ENCODE measurements at places on chromosomes 6 and 20.

DNA sequence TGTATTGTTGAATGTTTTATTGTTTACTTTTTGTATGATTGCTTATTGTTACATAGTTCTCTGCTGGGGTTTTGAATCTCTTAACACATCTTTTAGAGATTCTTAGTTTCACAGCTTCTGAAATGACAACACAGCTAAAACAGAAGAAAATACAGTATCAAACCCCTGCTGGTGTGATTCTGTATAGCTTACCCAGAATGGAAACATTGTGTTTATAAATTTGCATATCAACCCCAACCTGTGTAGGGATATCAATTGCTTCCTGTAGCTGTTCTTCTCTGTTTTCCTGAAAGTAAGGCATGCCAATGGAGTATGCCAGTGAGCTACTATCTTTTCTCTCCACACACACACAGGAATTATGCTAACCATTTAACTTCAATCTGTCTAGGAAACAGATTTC is 64.3 kb upstream of the ID4 start:
- DNase-seq, result no peak

DNA sequence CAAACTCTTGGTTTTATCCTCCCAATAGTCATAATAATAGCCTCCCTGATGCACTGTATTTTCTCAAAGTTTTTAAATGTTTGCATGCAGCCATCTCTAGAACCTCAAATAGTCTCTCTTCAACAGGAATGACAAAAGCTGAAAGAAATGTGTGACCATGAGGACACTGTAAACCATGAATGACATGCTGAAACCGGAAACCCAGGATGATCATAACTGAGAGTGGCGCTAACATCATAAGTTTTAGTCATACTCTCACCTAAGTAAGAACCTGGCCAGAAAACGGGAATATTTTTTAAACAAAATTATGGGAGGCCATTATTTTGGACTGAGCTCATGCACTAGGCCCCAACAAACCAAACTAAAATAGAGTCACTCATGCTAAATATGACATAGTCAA is 278.4 kb upstream of the STXBP5 start:
- DNase-seq, result no peak

DNA sequence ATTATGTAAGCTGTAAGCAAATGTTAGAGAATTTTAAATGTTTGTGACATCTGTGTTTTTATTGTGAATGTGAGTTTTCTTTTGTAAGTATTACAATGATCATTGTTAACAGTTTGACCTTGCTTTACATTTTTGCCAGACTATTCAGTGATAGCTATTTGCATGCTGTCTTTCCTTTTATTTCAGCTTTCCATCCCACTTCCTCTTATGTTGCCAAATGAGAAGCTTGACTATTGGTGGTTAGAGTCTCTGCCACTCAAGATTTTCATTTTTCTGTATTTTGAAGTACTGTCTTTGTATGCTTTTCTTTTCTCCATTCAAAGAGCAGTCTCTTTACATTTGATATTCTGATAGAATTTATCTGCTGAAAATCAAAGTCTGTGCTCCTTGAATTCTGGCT is 104.1 kb downstream of the PRIM2 start:
- DNase-seq, result no peak

DNA sequence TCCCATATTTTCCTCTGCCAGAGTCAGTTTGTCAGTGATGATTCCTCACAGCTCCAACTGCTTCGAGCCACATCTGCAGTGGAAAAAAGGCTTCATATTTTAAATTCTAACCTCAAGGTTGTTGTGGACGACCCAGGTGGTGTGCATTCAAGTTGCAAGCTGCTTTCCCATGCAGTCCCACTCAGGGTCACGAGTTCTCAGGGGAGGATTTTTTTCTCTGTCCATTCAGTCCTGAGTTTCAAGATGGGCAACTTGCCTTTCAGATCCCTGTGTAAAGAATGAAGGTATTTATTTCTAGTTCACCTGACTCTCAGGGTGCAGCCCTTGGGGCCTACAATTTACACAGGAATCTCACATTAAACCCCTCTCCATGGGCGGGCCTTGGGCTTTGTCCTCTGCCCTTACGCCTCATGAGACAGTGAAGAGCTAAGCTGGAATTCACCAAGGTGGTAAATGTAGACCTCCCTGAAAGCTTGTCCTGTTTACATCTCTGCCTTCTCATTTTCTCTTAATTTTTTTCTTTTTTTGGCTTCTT is 65.9 kb downstream of the TPD52L1 start:
- DNase-seq, result no peak

- no peak for DNase-seq
Observed at GRCh38 chr20:35478804-35479472, 23.5 kb downstream of the CEP250 start.

- DNase-seq, result no peak
Observed at GRCh38 chr6:100796049-100796823, 84.9 kb downstream of the ASCC3 start.

- peak; percentile 7 for DNase-seq
Observed at GRCh38 chr20:25269833-25270170, 21.9 kb downstream of the PYGB start.

DNA sequence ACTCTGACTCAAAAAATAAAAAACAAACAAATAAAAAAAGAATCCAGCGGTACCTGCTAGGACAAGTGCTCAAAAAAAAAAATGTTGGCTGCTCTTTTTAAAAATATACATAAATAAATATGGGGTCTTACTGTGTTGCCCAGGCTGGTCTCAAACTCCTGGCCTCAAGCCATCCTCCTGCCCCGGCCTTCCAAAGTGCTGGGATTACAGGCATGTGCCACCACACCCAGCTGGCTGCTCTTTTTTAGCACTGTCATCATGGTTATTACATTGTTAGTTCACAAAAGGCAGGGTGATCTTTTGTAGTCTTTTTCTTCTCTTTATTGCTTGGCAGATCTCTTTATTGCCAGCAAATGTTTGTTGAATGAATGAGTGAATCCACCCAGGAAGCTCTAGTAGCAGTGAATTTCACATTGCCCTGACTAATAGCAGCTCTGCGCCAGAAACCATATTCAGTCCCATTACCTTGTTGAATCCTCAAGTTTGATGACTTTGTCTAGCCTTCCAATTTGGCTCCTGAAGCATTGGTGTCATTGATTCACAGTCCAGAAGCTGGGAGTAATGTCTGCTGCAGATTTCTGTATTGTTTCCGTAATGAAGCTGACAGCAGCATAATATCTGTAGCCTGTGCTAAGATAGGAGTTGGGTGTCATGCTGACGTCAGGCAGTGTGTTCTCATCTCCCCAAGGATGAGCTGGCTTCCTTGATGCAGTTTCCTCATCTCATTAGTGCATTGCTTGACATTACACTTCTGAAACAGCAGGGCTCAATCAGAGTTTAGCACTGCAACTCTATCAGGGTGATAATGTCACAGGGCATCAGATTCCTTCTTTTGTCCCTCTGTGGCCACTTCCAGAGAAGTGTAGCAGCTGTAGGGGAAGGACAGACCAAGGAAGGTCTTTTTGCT is 84.9 kb upstream of the TGM3 start:
- no peak for DNase-seq

DNA sequence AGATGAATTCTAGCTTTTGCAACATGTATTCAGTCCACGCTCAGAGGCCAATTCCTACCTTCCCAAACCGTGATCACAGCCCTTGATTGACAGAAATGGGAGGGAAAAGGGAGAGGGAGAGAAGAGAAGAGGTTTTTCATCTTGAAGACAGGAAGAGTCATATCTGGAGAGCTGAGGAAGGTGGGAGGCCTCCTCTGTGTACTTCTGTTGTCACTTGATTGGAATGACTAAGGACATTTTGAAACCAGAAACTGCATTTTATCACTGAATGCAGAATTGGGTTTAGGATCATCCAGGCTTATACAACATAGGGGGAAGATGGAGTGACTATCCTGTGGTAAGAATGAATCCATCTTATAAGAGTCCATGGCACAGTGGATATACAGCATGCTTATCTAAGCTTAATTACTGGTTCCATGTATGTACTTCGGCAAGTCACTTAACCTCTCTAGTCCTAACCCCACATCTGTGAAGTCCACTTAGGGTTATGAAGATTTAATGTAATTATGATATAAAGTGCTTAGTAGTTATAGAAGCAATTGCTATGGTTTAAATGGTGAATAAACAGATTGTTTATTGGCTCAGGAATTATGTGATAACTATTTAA is 144.0 kb downstream of the BCKDHB start:
- no peak for DNase-seq

DNA sequence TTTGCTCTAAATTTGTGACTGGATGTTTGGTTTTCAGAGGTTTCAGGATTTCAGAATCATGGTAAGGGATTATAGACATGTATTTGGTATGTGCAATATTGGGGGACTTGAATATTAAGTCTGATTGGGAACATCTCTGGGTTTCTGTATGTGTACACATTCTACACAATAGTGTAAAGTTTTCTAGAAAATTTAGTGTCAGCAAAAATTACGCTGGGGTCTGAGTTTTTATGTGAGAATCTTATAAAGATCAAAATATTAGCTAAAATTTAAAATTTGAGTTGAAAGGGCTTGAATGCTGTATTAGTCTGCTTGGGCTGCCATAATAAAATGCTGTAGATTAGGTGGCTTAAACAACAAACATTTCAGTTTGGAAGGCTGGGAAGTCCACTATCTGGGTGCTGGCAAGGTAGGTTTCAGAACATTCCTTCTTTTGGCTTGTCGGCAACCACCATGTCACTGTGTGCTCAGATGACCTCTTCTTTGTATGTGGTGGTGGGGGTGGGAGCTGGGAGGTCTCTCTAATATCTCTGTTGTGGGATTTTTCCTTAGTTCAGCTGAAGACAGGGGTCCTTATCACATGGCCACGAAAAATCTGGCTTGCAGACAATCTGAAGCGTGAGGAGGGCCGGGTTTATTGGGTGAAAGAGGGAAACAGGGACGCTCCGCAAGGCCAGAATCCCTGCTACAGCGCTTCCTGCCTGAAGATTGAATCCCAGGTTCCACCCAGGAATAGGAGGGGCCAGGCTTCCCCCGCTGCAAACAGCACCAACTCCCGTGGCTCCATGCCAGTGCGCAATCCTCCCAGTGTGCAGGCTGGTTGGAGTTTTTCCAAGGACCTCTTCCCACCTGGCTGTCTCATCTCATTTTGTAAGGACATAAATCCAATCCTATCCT is 299.7 kb downstream of the PLCB1 start:
- peak; percentile 91 for DNase-seq

GRCh38 chr6:32215617-32216016 is 8.2 kb downstream of the NOTCH4 start:
- no peak for DNase-seq

- no peak for DNase-seq
Observed at GRCh38 chr6:57048577-57048976, 2.1 kb downstream of the KIAA1586 start.

GRCh38 chr20:50335866-50336265 is 145.2 kb downstream of the CEBPB start:
- no peak for DNase-seq

DNA sequence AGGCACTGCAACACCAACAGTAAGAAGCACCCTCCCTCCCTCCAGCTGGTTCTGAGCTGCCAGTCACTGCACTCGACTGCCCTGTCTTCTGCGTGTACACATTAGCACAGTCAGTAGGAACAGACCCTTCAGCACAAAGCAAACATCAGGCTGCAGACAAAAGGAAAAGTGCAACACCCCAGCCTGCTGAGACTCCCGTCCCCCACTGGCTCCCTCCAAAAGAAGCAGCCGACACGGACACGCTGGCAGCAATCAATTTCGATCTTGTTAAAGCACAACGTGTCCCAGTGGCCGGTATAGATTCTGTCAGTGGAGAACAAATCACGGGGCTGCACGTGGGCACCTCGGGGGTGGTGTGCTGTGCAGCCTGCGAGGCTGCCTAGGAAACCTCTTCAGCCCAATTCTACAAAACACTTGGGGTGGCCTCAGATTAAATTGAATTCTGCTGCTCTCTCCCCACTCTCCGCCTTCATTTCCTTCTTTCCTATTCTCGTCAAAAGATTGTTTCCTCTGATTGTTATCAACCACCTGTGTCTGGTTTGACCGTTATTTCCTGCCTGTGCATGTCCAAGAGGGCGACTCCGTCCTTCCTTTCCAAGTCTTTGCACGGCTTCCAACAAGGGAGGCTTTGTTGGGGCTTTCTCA is 38.7 kb downstream of the TRAF3IP2 start:
- DNase-seq, result no peak

- DNase-seq, result no peak
Observed at GRCh38 chr6:69835414-69836179, 30.8 kb upstream of the COL19A1 start.

DNA sequence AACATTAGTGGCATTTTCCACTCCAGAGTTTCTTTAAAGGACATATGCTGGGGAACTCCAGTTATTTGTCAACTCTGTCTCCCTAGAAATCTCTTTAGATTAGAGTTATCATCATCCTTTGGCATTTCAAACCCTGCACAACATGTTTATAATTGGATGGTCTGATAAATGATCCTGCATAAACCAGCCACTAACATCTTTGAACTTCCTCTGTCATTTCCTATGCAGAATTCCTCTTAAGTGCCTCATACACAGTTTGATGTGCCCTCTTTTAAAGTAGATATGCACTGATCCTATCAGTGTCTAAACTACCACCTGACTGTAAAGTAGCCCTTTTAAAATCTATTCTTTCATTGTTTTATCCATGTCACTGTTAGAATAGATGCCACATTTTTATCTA is 306.3 kb upstream of the IRAK1BP1 start:
- DNase-seq, result no peak
